ENCODE measurements at places on chromosomes 5 and 9.

DNA sequence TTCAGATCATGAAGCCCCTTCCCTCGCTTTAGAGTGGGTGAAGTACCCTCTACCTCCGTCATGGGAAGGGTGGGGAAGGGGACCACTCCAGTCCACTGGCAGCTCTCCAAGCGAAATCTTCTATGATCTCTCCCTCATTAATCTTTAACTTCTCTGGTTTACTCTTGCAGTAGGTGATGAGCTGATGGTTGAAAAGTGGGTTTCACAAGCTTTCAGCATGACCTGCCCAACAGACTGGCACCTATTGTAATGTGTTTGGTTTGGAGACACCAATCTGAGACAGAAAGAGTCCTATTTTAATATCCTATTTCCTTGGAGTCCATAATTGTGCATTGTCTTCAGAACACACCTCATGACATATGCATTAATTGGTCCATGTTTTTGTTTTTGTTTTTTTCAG lies 70.8 kb upstream of the TGFBR1 start:
- DNase-seq = no peak

- DNase-seq = no peak
Measured at GRCh38 chr5:112656451-112656850, 81.2 kb upstream of the APC start.

- no peak for DNase-seq
Measured at GRCh38 chr9:38406476-38407186, 14.1 kb downstream of the ALDH1B1 start.

DNA sequence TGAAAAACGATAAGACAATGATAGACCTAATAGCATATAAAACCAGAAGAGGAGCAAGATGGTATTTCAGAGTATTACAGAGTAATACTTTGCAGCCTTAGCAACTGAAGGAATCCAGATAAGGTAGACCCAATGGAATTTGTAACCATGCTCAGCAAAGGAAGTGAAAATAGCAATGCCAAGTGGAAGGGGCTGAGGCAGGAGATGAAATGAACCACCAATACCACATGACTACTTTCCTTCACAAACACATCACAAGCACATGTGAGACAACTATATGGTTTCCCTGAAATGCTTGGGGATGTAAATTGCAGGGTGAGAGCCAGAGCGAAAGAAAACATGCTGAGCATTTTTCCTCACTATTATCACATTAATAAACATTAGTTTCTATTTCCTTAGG lies 79.8 kb upstream of the MELK start:
- no peak for DNase-seq

GRCh38 chr5:143760755-143761154 lies 51.2 kb upstream of the HMHB1 start:
- DNase-seq = no peak

DNA sequence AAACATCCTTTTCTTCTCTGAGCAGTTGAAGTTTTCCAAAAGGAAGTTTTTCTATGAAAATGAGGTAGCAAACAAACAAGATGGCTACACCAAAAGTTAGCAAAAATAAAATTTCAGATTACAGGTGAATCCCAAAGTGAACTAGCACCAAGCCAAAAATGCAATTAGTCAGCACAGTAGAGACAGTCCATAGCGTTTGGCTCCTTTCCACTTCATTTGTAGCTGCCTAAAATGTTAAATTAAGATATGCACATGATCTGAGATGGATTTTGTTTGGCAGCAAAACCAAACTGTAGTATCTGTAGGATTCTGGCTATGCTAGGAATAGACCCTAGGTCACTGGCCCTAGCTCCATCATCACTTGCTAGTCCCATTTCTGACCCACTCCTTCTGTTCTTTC lies 45.7 kb upstream of the SHOC1 start:
- no peak for DNase-seq

DNA sequence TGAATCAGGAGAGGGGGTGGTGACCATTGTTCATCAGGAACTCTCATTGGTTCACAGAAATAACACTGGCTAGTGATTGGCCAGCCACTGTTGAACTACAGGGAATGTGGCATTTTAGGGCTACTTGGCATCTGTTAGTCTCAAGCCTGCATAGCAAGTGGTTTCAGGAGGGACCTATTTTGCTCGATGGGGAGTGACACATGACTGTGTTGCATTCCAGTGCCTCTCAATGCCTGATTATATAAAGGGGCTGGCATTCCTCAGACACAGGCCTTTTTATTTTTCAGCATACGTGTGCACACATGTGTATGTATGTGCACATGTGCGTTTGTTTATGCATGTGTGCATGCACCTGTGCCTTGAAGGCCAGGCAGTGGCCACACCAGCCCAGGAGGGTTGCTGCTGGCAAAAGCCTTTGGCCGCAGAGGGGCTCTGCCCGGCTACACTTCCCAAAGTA lies 23.2 kb downstream of the FGD3 start:
- no peak for DNase-seq

DNA sequence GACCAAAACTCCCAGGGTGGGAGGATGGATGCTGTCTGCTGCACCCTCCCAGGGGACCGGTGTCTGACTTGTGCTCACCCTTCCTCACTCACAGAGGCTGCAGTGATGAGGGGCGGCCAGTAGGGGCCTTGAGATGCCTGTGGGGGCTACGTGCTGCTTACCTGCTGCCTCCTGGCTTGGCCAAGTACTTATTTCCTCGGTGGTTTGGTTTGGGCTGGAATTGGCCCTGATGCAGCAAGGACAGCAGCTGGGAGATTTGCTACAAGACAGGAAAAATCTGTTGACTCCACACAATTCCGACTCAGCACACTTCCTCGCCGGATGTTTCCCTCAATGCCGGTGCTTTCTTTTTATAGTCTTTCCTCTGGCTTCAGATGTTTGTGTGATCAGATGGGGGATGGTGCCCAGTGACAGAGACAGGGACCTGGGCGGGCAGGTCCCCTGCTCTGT lies 6.6 kb downstream of the PCDH12 start:
- no peak for DNase-seq

DNA sequence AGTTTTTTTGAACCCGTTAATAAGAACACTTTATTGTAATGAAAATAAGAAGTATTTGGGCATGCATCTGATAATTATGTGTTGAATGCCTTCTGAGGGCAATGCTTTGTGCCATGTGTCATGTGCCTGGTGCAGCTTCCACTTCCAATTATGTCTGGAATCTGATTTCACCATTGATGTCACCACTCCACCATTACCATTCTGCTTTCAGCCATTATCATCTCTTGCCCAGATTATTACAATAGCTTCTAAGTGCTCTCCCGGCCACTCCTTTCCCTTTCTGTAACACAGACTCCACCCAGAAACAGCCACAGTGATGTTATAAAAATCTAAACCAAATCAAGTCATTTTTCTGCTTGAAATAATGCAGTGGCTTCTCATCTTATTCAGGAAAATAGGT lies 171.7 kb downstream of the C9orf152 start:
- DNase-seq = peak; percentile 3

- no peak for DNase-seq
Measured at GRCh38 chr9:37141015-37141414, 20.6 kb downstream of the ZCCHC7 start.

GRCh38 chr9:19925674-19926503 lies 137.1 kb upstream of the SLC24A2 start:
- peak; percentile 95 for DNase-seq

DNA sequence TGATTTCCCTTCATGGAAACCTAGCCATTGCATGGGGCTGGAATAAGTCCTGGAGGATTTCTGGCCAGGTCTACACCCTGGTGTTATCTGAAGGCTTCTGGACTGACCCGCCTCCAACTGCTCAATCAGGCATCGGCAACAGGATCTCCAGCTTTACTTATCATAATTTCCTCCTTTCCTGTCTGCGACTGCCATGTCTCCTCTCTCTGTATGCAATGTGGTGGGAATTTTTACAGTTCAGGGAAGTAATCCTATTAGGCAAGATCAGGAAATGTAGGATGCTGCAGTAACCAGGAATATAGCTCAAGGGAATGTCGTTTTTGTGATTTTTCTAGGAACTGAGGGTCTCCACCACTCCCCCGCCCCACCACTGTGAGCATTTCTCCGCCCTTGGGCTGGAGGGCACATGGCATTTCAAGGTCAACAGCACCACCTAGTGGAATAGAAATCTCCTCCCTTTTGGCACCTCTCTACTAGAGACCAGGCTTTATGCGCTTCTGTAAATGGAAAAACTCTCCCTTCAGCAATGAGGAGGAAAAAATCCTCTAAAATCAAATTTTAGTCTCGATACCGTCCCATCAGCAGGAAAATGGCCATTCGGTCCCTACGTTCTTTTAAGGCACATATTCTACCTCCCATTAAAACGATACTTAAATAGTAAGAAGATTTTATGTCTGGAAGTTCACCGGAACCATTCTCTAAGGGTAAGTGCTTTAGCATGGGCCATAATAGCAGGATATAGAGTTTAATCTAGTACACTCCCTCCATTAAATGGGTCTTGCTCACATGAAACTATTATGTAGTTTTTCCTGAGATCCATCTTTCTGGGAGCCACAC lies 93.0 kb downstream of the YTHDC2 start:
- peak; percentile 87 for DNase-seq

DNA sequence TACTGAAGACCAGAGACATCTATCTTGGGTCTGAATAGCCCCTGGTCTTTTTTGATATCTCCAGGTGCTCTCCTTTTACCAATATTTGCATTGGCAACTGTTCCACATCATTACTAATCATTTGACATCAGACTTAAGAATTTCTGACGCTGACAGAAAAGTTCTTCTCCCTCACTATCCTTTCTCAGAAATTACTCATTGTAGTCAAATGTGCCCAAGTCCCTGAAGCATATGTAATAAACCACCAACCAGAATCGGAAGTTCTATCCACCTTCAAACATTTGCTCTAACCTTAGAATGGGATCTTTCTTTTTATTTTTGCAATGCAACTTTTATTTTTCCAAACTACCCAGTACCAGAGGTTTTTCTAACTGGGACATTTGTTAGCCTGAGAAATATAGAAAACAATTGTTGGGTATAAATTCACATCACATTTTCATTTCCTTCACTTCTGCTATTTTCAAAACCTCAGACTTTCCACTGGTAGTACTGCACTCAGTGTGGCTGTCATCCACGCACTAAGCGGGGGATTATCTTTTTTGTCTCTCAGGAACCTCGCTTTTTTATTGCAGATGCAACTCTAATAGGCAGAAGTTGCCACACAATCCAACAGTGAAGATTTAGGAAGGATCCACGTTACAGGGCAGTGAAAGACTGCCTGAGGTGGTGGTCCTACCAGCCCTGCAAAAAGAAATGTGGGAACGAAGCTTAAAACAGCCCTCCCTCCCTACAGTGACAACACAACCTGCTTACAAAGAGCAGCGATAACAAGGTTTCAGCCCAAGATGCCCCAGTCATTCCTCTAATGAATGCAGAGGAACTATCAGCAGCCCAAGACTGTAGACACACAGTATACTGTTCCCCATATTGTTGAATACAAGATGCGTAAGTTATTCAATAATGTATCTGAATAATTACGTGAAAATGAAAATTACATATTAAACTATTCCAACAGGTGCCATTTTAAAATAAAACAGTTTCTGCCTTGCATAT lies 201.2 kb downstream of the EBF1 start:
- DNase-seq = no peak

All from NCI-H2227 treated with DMSO at 0.1 percent for 48 hours (cell line).